Hepatocyte (in vitro differentiated cells): ENCODE measurements at places on chromosomes 1 and 21.

GRCh38 chr1:9258629-9259028, 24.1 kb downstream of the H6PD start:
- DNase-seq = no peak
- H3K4me3 ChIP-seq = no peak overlapping the region
- H3K27ac ChIP-seq = no peak overlapping the region
- no peaks in the 10 kb centered on the region for H3K27me3 ChIP-seq
- H3K36me3 ChIP-seq = no peaks in the 10 kb centered on the region

GRCh38 chr1:210293171-210293607, 35.5 kb upstream of the HHAT start:
- peak overlapping the region; percentile 90 for H3K27ac ChIP-seq
- peak; percentile 42 for DNase-seq
- no peaks in the 10 kb centered on the region for H3K36me3 ChIP-seq
- H3K4me3 ChIP-seq = no peak overlapping the region
- peaks cover 35% of the 10 kb centered on the region for H3K4me1 ChIP-seq

DNA sequence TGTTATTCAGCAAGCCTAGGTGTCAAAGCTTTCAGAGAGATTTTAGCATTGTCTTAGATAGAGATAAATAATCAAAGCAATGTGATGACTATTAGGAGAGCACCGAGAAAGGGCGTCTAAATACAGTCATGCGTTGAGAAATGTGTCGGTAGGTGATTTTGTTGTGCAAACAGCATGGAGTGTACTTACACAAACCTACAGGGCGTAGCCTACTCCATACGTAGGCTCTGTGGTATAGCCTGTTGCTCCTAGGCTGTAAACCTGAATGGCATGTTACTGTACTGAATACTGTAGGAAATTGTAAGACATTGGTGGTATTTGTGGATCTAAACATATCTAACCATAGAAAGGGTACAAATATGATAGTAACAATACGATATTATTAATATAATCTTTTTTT, 31.8 kb downstream of the KIF1B start:
- no peak for DNase-seq
- no peaks in the 10 kb centered on the region for H3K36me3 ChIP-seq
- H3K4me3 ChIP-seq = no peak overlapping the region

GRCh38 chr1:47183308-47184089, 6.3 kb downstream of the PDZK1IP1 start:
- H3K4me3 ChIP-seq = no peak overlapping the region
- no peak for DNase-seq
- H3K27me3 ChIP-seq = no peaks in the 10 kb centered on the region
- H3K27ac ChIP-seq = no peak overlapping the region
- H3K36me3 ChIP-seq = no peaks in the 10 kb centered on the region

- no peak for DNase-seq
- H3K36me3 ChIP-seq = no peaks in the 10 kb centered on the region
- H3K27me3 ChIP-seq = peaks cover 20% of the 10 kb centered on the region
These were observed 210.0 kb upstream of the FOXD3 start for GRCh38 chr1:63112155-63112900.

DNA sequence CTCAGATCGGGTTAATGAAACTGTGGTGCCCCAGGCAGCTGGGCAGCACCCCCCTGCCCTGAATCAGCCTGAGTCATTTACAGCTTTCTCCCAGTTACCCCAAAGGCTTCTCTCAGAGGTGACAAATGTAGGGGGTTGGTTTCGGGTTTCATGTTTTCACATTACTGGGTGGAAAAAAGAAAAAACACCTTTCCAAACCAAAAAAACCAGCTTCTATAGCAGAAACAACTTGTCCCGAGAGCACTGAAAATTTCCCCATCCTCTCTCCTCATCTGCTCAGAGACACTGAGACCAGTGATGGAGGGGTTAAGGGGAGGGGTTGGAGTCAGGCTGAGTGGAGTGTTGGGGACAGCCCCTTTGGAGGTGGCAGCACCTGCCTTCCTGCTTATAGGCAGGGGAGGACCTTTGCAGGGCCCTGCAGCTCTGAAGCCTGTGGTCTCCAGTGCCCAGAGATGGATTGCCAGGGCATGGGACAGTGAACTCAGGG, 15.6 kb downstream of the UTP11 start:
- H3K36me3 ChIP-seq = no peaks in the 10 kb centered on the region
- no peaks in the 10 kb centered on the region for H3K27me3 ChIP-seq

DNA sequence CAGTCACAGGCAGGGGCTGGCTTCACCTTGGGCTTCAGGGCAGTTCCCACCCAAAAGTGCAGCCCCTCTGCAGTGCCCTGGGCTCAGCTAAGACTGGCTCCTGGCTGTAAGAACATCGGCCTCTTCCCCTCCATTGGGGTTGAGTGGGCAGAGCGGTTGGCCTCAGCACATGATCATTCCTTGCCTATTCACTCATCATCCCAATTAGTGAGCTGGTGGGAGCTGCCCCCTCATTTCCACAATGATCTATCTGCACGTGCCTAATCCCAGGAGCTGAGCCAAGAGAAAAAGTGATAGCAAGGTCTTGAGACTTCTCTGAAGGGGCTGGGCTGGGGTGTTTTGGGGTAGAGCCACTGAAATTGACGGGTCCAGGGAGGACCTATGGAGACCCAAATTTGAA, 133.6 kb downstream of the SYF2 start:
- no peak overlapping the region for H3K27ac ChIP-seq
- no peaks in the 10 kb centered on the region for H3K36me3 ChIP-seq
- no peak for DNase-seq
- no peaks in the 10 kb centered on the region for H3K27me3 ChIP-seq
- H3K4me1 ChIP-seq = no peaks in the 10 kb centered on the region
- H3K4me3 ChIP-seq = no peak overlapping the region

DNA sequence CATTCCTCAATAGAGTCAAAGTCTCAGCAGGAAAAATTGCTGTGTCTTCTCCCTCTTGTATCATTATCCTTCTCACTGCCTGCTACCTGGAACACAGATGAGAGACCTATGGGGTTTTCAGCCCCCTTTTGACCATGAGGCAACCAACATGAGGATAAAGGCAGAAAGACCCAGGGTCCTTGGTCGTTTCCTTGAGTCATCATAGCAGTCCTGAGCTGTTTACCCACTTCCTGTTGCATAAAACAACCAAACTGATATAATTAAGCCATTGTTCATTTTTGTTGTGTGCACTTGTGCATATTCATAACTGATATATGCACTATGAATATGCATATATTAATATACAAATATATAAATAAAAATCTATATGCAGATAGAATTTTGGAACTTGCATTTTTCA, 188.3 kb upstream of the MAP1LC3C start:
- DNase-seq = no peak
- no peak overlapping the region for H3K4me3 ChIP-seq
- no peaks in the 10 kb centered on the region for H3K4me1 ChIP-seq
- no peaks in the 10 kb centered on the region for H3K36me3 ChIP-seq

GRCh38 chr21:42221581-42222345, 2.8 kb downstream of the ABCG1 start:
- H3K27ac ChIP-seq = no peak overlapping the region
- H3K36me3 ChIP-seq = no peaks in the 10 kb centered on the region
- no peak overlapping the region for H3K4me3 ChIP-seq
- no peak for DNase-seq
- H3K4me1 ChIP-seq = peaks cover 20% of the 10 kb centered on the region

GRCh38 chr1:205369701-205370123, 13.0 kb upstream of the KLHDC8A start:
- no peak for DNase-seq
- peaks cover 19% of the 10 kb centered on the region for H3K4me1 ChIP-seq
- no peaks in the 10 kb centered on the region for H3K27me3 ChIP-seq
- H3K4me3 ChIP-seq = no peak overlapping the region
- H3K27ac ChIP-seq = no peak overlapping the region

GRCh38 chr1:119372503-119373086, 4.0 kb downstream of the HAO2 start:
- no peak overlapping the region for H3K4me3 ChIP-seq
- peaks cover 19% of the 10 kb centered on the region for H3K4me1 ChIP-seq

- no peak overlapping the region for H3K4me3 ChIP-seq
- peak overlapping the region; percentile 58 for H3K27ac ChIP-seq
- peak; percentile 42 for DNase-seq
- H3K36me3 ChIP-seq = no peaks in the 10 kb centered on the region
- H3K4me1 ChIP-seq = peaks cover 10% of the 10 kb centered on the region
These were observed 20.7 kb upstream of the CLIC4 start for GRCh38 chr1:24724345-24725208.

GRCh38 chr1:244665771-244666217, 12.9 kb downstream of the DESI2 start:
- no peaks in the 10 kb centered on the region for H3K36me3 ChIP-seq
- H3K27ac ChIP-seq = no peak overlapping the region
- no peak for DNase-seq
- H3K4me3 ChIP-seq = no peak overlapping the region
- H3K27me3 ChIP-seq = no peaks in the 10 kb centered on the region
- no peaks in the 10 kb centered on the region for H3K4me1 ChIP-seq

GRCh38 chr1:22447621-22448111, 4.0 kb upstream of the ZBTB40 start:
- H3K36me3 ChIP-seq = no peaks in the 10 kb centered on the region
- peaks cover 19% of the 10 kb centered on the region for H3K4me1 ChIP-seq
- H3K4me3 ChIP-seq = no peak overlapping the region
- no peak for DNase-seq
- peak overlapping the region; percentile 20 for H3K27ac ChIP-seq

- H3K27me3 ChIP-seq = peaks cover 17% of the 10 kb centered on the region
- H3K36me3 ChIP-seq = no peaks in the 10 kb centered on the region
- no peak overlapping the region for H3K4me3 ChIP-seq
These were observed 15.0 kb upstream of the PRDM16 start for GRCh38 chr1:3053986-3054385.

- DNase-seq = no peak
- peaks cover 5% of the 10 kb centered on the region for H3K4me1 ChIP-seq
- no peak overlapping the region for H3K27ac ChIP-seq
- H3K4me3 ChIP-seq = no peak overlapping the region
- H3K36me3 ChIP-seq = no peaks in the 10 kb centered on the region
These were observed 275.9 kb upstream of the SNX7 start for GRCh38 chr1:98385652-98386051.

DNA sequence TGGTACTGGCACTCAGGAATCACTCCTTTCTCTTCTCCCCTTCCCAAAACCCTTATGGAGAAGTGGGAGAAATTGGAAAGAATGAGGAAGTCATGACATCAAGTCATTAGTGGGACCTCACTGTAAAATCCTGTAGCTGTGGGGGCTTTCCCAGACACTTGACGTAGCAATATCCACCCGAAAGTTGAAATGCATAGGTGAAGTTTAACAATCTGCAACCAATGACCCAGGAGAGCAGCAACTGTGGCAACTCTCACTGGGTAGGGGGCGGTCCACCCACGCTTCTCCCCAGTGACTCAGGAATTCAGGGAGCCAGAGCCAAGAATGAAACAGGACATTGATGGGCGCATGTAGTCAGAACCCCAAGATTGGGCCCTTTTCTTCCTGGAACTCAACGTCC, 27.0 kb downstream of the ABCA4 start:
- H3K4me1 ChIP-seq = peaks cover 46% of the 10 kb centered on the region
- H3K27ac ChIP-seq = peak overlapping the region; percentile 93
- no peak overlapping the region for H3K4me3 ChIP-seq
- H3K36me3 ChIP-seq = no peaks in the 10 kb centered on the region
- no peaks in the 10 kb centered on the region for H3K27me3 ChIP-seq

- DNase-seq = peak; percentile 85
- peaks cover 9% of the 10 kb centered on the region for H3K4me1 ChIP-seq
- H3K4me3 ChIP-seq = no peak overlapping the region
- no peaks in the 10 kb centered on the region for H3K27me3 ChIP-seq
These were observed 6.5 kb upstream of the PDXK start for GRCh38 chr21:43712268-43712942.

DNA sequence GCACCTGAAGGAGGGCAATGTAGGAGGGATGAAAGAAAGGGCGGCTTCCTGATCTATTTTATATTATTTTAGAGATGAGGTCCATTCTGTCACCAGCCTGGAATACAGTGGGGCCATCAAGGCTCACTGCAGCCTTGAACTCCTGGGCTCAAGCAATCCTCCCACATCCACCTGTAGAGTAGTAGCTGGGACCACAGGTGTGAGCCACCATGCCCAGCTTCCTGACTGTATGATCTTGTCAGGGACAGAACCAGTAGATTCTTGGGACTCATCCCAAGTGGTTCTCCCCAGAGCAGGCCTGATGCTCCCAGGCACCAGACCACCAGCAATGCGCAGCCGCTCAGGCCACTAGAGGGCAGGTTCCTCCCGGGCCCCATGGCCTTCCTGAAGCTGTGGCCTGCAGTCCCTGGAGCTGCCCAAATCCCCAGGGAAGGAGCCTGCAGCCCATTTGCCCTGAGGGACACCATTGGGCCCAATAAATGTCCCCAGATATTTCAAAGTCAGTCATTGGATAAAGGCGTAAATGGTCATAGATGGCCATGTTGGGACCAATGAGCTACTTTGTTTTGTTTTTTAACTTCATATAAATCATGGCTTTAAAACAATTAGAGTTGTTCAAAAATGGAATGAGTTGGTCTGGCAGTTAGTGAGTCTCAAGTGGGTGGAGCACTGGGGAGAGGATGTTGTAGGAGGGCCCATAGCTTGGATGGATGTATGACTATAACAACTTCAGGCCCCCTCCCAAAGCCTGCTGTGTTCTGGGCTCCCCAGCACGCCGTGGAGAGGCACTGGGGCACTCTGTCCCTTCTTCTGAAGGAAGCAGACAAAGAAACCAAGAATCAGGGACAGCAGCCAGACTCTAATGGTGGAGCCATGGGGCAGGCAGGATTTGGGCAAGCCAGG, 44.7 kb upstream of the GOLT1A start:
- H3K4me1 ChIP-seq = peaks cover 5% of the 10 kb centered on the region
- no peak overlapping the region for H3K27ac ChIP-seq
- no peak overlapping the region for H3K4me3 ChIP-seq

DNA sequence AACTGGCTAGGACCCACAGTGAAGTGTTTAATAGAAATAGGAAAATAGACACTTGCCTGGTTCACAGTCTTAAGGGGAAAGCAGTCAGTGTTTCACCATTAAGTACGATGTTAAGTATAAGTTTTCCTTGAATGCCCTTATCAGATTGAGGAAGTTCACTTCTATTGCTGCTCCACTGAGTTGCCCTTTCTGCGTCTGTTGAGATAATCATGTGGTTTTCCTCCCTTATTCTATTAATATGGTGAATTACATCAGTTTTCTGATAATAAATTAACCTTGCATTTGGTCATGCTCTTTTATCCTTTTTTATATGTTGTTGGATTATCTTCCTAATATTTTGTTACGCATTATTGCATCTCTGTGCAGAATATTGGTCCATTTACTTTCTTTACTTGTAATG, 21.4 kb downstream of the UTS2 start:
- H3K4me3 ChIP-seq = no peak overlapping the region
- H3K4me1 ChIP-seq = no peaks in the 10 kb centered on the region
- no peak for DNase-seq
- no peaks in the 10 kb centered on the region for H3K36me3 ChIP-seq
